ENCODE measurements at places on chromosomes 1 and 21.

- DNase-seq: no peak
Observed at GRCh38 chr21:46308431-46308830, 15.2 kb downstream of the C21orf58 start.

GRCh38 chr21:43329711-43330269 is 97.1 kb downstream of the SIK1 start:
- DNase-seq: no peak

GRCh38 chr1:108829498-108829916 is 27.4 kb downstream of the AKNAD1 start:
- DNase-seq: no peak

DNA sequence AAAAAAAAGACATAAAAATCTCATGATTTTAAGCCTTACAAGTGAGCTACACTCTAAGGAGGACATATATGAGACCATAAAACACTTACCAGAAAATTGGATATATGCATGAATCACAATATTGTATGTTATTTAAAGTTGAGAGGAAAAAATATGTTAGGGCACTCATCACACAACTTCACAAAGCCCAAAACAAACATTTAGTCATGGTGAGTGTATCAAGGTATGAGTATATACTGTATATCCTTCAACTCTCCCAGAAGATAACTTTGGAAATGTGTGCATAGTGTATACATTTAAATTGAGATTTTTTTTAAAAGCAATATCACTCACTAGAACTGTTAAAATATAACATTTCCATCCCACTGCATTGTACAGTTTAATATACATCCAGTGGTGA is 259.3 kb downstream of the SRGAP2C start:
- no peak for DNase-seq

- no peak for DNase-seq
Observed at GRCh38 chr1:183918589-183918988, 113.7 kb downstream of the RGL1 start.

DNA sequence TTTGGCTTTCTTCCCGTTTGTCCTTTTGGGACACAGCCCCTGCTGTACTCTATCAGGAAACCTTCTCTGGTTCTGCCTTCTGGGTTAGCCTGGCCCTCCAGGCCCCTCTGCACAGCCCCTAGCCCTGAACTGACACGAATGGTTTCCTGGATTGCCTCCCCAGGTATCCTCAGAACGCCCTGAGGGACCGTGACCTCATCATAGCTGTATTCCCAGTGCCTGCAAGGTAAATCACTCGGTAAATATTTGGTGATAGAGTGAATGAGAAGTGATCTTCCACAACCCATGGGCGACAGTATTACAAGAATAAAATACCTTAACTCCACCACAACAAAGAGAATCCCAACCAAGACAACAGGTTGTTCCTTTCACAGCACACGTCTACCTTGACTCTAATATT is 637.2 kb downstream of the SMYD3 start:
- DNase-seq: no peak

DNA sequence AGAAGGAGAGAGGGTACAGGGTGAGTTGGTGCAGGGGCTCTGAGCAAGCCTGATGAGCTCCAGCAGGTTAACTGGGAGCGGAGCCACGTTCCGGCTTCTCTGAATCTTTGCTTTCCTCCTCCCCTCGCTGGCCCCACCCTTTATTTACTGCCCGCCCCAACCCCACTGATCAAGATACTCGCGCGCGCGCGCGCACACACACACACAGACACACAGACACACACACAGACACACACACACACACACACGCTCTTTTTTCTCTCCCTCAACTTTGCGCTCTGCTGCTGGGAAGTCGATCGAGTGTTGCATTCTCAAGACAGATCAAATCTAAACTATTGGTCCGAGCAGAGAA is at the start of gene GRIK1:
TSS of gene GRIK1 (minus strand) at position 73 of the 352 bp plus-strand sequence.
- no peak for DNase-seq

DNA sequence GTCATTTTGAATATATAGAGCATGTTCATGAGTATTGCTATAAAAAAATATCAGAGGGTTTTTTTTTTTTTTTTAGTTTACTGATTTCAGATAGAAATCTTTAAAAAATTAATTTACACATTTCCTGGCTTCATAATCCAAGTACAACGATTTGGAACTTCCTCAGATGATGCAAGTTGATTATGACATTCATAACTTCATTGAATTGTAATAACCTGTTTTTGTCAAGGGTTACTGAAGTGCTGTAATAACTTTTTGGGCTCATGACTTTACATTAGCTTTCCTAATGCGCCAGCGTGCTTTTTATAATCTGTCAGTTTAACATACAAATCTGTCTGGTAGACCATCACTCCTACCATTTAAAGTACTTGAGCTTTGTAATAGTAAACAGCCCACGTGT is 81.3 kb downstream of the SASS6 start:
- DNase-seq: no peak

DNA sequence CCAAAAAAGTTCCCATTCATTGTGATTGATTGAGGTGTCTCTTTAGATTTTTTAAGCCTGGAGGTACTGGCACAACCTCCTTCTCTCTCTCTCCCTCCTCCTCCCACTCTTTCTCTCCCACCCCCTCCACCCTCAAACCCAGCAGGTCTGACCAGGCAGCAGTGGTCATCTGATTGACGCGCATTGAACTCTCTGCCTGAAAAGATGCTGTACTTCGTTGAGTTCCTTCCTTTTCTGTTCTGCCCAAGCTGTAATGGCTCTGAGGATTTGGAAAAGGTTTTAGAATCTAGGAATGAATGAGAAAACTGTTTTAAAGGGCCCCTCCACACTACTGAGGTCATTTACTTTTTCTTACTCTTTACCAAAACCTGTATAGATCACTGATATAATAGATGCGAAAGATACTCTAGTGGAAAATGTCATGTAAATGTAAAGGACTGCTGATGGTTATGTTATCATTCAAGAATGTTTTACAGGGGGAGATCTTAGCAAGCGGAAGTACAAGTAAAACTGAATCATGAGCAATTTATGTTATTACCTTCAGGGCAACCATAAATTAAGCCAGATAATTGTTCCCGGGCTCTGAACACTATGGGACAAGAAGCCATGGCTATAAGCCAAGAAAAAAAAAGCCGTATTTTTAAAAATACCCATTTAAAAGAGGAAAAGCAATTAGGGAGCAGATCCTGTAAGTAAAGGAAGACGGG is 25.2 kb upstream of the DYRK1A start:
- no peak for DNase-seq

DNA sequence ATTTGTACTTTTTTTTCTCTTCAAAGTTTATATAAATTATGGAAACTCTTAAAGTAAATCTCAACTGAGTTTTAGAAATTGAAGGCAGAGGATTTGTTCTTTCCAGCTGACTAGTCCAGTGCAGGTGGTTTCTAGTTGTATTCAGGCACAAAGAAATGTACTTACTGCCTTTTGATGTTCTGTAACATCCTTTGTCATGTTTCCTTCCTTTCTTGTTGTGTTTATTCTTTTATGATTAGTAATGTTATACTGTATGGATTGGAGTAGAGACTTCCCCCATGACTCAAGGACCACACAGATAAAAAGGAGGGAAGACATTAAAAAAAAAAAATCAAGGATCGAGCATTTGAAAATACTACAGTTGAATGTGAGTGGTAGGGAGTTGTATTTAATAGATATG is 8.0 kb downstream of the HIPK1 start:
- no peak for DNase-seq

DNA sequence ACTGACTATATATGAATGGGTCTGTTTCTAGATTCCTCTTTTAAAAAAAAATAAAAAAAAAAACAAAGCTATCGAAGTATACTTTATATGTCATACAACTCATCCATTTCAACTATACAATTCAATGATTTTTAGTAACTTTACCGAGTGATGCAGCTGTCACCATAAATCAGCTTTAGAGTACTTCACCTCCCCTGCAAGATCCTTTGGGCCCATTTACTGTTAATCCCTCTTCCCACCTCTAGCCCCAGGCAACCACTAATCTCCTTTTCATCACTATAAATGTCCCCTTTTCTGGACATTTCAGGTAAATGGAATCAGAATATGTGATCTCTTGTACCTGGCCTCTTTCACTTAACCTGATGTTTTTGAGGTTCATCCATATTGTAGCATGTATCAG is 133.9 kb downstream of the PEX14 start:
- no peak for DNase-seq

DNA sequence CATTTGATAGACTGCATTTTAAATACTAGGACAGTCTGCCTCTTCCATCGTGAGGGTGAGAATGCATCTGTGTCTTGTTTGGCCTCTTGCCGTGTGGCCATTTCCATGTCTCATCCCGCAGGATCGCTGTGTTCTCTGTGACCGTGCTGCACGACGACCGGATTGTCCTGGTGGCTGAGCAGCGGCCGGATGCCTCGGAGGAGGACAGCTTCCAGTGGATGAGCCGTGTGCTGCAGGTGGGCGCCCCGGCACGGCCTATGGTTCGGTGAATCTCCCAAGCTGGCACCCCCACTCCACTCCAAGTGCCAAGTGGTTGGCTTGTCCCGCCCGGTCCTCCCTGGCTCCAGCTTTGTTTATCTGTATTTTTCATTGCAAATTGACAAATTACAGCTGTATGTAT is 55.2 kb downstream of the S100B start:
- no peak for DNase-seq

- no peak for DNase-seq
Observed at GRCh38 chr1:96233422-96233821, 488.2 kb upstream of the PTBP2 start.
